Fibroblast of the conjunctiva (primary cell): ENCODE measurements at places on chromosomes 1 and 21.

DNA sequence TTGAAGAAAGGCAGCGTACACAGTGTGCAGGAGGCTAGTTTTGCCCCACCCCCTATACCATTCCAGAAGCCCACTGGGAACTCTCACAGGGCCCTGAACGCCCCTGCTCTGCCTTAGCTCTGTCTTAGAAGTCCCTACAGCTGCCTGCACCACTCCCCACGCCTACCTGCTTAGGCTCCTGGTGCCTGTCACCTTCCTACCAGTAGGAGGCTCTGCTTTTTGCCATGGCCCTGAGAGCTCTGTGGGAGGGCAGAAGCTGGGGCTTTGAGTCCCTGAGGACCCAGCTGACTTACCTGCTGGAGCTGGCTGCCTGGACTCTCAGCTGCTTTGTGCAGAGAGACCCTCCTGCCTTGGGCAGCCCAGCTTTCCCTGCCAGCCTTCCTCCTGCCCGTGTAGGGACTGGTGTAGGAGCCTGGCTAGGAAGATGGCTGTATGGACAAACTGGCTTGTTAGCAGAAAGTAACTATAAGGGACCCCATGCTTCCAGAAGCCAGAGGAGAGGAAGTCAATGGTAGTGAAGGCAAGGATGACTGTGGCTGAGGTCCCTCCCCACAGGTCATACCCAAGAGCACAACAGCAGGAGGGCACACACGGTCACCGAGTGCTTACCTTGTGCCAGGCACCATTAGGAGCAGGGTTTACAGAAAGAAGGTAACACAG, 9.8 kb upstream of the CELSR2 start:
- no peak for DNase-seq

GRCh38 chr1:246265481-246265880, 241.6 kb downstream of the SMYD3 start:
- no peak for DNase-seq

DNA sequence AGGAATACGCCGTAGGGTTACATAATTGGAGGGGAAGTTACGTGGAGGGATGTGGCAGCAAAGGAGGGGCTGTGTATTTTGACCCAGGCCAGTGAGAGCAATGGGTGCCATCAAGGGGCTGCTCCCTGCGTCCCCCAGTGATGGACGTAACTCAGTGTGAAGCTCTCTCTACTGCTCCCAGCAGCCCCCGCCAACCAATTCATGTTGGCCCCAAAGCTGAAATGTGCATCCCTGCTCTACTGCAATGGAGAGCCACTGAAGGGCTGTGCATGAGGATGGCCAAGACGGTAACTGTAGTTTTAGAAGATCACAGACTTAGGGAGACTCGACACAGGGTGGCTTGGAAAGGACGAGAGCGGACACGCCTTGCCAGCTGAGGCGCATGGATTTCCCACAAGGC, 38.3 kb downstream of the PGBD5 start:
- no peak for DNase-seq

DNA sequence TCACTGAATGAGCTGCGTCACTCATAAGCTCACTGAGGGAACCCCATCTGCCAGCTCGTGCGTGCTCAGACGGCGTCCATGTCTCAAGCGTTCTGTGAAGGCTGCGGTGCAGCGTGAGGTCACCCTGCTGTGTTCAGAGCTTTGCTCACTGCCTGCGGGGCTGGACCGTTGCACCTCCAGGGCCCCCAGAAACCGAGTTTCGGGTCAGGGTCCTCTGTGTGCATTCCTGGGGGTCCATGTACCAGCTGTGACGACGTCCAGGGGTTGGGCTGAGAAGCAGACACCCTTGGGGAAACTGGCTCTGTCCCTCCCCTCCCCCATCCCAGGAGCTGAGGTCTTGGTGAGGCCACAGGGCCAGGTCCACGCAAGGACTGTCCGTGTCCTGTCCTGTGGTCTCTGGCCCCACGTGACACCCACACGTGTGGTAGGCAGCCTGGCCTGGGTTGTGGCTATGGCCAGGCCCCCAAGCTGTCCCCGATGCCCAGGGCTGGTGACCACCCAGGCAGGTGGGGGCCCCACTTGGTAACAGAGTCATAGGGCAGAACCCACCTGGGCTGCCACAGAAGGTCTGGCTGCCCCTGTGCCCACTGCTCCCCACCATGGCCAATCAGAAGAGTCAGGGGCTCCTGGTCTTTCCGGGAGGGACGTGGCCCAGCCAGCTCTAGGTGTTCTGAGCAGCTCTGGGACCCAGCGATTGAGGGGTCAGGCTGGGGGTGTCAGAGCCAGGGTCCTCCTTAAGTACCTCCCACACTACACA, 24.4 kb downstream of the FTCD start:
- DNase-seq = no peak

DNA sequence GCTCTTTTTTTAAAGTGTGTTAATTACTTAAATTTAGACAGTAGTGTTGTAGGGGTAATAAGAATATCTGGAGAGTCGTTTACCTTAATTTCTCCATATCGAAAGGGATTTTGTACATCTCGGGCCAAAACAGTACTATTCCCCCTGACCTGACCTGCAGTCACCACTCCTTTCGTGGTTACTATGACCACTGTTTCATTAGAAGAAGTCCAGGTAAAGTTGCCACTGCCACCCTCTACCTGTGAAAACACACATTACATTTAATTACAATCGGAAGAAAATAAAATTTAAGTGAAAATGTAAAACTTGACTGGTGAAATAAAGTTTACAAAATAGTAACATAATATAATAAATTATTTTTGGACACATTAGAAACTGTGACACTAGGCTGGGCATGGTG, 37.2 kb downstream of the NUP210L start:
- no peak for DNase-seq

GRCh38 chr1:47875831-47876586, 121.2 kb downstream of the TRABD2B start:
- DNase-seq = no peak

- DNase-seq = no peak
Observed at GRCh38 chr1:34057347-34058130, 107.5 kb downstream of the CSMD2 start.

- DNase-seq = no peak
Observed at GRCh38 chr1:43836267-43836951, 97.2 kb upstream of the ARTN start.

- no peak for DNase-seq
Observed at GRCh38 chr1:66270119-66270812, 263.7 kb upstream of the SGIP1 start.

DNA sequence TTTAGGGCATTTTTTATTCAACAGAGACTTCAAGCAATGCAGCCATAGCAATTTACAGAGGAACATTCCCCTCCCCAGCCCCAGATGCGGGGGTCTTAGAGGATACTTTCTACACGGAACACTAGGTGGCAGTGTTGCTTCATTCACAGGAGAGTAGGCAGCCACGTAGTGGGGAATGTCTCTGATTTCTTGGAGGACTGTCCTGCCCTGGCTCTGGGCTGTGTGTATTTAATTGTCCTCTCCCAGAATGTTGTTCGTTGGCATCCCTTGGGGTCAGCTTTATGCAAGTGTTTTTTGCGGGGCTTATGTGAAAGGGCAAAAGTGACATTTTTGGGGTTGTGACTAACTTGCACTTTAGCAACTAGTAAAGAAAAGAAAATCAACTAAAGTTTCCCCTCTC, 96.9 kb downstream of the PAPPA2 start:
- DNase-seq = peak; percentile 49

DNA sequence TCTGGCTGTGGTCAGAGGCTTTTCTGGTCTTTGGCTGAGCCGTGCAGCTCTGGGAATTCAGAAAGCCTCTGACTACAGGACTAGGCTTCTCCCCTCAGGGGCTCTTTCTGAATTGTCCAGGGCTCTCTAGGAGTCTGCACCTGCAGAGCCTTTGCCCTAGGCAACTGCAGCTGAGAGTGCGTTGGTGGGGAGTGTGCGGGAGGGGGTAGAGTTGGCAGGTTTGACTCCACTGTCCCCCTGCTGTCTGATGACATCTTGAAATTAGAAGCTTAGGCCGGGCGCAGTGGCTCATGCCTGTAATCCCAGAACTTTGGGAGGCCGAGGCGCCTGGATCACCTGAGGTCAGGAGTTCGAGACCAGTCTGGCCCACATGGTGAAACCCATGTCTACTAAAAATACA, 32.9 kb downstream of the KIAA1614 start:
- DNase-seq = no peak

- no peak for DNase-seq
Observed at GRCh38 chr1:212267460-212267859, 17.8 kb upstream of the PPP2R5A start.

DNA sequence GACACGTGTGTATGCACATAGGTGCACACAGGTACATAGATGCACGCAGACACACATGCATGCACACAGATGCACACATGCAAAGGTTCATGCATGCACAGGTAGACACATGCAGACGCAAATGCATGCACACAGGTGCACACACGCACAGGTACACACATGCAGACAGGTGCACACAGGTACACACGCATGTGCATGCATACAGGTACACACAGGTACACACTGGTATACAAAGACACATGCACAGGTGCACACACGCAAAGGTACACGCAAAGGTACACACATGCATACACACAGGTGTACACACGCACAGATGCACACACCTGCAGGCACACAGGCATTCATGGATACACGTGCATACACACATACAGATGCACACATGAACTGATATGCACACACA, 8.8 kb downstream of the NOC2L start:
- DNase-seq = no peak

DNA sequence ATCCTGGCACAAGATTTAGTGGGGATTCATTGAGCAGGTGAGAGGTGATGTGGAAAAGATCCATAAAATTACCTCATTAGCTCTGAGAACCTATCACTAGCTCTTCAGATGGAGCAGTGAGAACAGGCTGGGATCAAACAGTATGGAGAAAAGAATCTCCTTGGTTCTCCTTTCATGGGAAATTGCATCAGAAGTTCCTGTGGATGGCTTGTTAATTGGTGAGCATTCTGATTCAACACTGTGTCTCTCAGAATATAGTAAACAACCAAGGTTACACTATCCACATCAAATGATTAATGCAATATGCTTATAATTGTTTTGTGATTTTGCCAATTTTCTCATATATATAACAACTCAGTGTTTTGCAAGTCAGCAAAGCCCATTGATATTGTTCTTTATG, 8.3 kb upstream of the CD55 start:
- no peak for DNase-seq

DNA sequence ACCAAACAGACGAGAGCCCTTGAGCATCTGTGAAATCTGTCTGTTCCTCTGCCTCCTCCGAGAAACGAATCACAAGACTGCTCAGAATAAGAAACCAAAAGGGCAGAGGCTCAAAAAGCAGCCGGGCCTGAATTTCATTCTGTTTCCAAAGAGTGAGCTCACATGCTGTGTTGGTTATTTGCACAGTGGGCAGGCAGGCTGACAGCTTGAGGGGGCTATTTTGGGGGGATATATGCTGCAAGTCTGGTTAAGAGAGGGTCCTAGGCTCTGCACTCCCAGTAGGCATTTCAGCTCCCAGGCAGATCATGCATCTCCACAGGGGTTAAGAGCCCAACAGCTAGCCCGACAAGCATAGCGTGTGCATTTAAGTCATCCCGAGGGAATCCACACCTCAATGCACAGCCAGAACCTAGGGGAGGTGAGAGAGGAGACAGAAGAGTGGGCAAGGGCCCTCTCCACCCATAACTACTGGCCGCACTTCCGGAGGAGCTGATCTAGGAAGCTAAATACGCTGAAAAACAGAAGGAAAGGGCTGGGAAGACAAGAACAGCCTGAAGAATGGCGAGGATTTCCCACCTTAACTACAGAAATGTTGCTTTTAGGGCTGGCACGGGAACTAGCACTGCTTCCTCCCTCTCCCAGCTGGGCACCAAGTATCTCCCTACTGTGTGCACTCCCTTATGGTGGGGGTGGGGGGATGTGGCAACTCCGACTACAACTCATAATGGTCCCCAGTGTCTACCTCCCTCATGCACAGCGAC, 3.7 kb downstream of the PGBD5 start:
- DNase-seq = no peak

DNA sequence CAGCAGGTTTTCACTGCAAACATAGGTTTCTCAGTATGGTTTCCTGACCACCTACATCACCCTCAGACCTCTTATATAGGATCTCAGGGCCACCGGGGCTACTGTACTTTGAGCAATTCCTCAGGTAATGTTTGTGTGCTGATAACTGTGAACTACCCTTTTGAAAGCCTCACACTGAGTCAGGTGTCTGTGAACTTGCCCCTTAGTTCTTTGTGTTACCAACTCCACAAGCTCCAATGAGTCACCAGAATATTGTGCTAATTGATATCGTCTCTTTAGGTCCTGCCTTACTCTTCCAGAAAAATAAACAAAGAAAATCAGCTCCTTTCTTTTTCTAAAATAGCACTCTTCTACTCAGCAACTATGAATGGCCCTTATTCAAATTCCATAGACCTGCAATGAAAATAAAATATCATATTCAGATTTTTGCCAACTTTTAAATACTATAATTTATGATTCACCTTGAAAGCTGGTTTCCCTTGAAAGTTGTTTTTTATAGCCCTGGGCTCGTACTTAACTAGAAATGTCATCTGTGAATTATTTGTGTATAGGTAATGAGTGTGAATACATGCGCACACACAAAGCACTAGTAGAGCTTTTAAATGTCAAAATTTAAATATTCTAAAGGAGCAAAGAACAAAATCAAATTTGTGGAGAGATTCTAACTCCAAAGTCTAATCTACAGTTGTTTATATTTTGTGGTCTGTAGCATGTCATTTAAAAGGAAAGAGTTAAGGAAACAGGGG, 88.1 kb upstream of the WARS2 start:
- DNase-seq = no peak

GRCh38 chr1:3780901-3781300, 8.4 kb downstream of the SMIM1 start:
- no peak for DNase-seq

- DNase-seq = no peak
Observed at GRCh38 chr21:41767606-41768436, 969 bp upstream of the RIPK4 start.

DNA sequence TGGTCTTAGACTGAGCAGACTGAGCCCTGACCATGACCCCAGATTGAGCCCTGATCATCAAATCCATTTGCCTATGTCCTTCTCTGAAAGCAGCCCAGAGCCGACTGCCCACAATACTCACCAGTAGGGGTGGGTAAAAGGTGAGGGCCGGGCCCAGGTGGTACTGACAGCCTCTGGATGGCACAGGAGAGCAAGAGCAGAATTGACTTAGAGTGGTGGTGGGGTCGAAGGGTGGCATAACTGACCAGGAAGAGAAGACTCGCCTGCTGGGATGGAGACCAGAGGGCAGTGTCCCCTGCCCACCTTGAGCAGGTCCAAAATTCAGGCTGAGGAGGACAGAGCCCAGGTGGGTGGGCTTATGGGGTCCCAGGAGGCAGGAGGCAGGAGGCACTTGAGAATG, 161.3 kb upstream of the POU3F1 start:
- no peak for DNase-seq

- DNase-seq = no peak
Observed at GRCh38 chr1:245260110-245260882, 105.5 kb downstream of the KIF26B start.
